ENCODE measurements at places on chromosomes 1 and 21.

- no peak for DNase-seq
Measured at GRCh38 chr1:54464031-54464476, 57.9 kb upstream of the SSBP3 start.

GRCh38 chr1:238624776-238625175 is 734.1 kb upstream of the ZP4 start:
- DNase-seq = no peak

DNA sequence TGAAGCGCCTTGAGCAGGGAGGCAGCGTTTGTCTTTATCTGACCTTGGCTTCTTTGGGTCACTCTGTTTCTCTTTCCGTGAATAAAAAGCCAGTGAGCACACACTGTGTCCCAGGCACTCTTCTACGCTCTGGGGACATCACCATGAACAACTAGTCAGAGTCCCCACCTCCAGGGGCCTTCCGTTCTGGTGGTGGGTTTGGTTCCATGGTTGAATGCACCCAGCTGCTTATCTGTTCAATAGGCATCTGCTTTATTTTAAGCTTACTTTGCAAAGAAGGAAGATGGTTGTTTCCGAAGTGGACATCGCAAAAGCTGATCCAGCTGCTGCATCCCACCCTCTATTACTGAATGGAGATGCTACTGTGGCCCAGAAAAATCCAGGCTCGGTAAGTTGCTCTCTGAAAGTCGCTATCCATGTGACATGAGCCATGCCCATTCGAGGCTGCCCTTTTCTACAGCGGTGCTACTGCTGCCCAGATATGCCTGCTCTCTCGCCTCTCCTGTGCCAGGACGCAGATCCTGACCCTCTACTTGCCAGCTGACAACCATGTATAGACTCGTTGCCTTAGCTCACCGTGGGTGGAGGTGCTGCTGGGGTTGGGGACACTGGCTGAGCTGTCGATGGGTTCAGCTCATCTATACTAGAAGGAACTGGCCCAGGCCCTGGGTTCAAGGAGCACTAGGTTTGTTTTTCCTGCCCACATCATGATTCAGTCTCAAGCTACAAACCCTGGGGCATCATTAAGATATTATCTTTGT is 5.9 kb downstream of the MX1 start:
- DNase-seq = no peak

- no peak for DNase-seq
Measured at GRCh38 chr1:64941461-64942117, 24.8 kb downstream of the JAK1 start.
